ENCODE measurements at places on chromosomes 6 and 20. TPM values are rescaled to one million over a fixed set of nuclear protein-coding genes. Genes with fewer than 3 reads are reported as not detected.

DNA sequence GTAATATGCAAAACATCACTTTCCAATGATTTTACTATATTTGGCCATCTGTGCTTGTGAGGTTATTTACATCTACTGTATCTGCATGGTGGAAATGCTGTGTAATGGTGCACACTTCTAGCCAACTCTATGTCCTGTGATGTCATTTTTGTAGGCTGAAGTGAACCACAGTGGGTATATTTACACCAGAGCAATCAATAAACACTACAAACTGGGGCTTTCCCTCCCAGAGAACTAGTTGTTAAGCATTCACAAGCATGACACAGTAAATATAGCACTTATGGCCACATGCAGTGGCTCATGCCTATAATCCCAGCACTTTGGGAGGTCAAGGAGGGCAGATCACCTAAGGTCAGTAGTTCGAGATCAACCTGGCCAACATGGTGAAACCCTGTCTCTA, 4.9 kb downstream of the SLC22A2 start:
- DNase-seq = no peak

- no peak for DNase-seq
Measured at GRCh38 chr6:36139431-36139830, 9.1 kb downstream of the MAPK13 start.

- DNase-seq = no peak
Measured at GRCh38 chr20:47989957-47990356, 204.7 kb upstream of the SULF2 start.

DNA sequence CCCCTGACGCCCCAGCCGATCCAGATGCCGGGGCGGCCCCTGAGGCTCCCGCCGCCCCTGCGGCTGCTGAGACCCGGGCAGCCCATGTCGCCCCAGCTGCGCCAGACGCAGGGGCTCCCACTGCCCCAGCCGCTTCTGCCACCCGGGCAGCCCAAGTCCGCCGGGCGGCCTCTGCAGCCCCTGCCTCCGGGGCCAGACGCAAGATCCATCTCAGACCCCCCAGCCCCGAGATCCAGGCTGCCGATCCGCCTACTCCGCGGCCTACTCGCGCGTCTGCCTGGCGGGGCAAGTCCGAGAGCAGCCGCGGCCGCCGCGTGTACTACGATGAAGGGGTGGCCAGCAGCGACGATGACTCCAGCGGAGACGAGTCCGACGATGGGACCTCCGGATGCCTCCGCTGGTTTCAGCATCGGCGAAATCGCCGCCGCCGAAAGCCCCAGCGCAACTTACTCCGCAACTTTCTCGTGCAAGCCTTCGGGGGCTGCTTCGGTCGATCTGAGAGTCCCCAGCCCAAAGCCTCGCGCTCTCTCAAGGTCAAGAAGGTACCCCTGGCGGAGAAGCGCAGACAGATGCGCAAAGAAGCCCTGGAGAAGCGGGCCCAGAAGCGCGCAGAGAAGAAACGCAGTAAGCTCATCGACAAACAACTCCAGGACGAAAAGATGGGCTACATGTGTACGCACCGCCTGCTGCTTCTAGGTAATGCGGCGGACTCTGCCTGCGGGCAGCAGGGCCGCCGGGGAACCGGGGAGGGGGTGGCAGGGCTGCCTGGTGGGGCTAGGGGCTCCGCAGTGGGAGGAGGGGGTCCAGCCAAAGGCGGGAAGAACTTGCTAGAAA, 2.3 kb downstream of the GNAS start:
- DNase-seq = no peak

C4B gene
- total RNA-seq = 121 TPM

SLC22A3 gene
- total RNA-seq = 24.3 TPM

VAPB gene
- 54.6 TPM for total RNA-seq

GRCh38 chr6:133435065-133435728, 194.0 kb downstream of the EYA4 start:
- no peak for DNase-seq

DNA sequence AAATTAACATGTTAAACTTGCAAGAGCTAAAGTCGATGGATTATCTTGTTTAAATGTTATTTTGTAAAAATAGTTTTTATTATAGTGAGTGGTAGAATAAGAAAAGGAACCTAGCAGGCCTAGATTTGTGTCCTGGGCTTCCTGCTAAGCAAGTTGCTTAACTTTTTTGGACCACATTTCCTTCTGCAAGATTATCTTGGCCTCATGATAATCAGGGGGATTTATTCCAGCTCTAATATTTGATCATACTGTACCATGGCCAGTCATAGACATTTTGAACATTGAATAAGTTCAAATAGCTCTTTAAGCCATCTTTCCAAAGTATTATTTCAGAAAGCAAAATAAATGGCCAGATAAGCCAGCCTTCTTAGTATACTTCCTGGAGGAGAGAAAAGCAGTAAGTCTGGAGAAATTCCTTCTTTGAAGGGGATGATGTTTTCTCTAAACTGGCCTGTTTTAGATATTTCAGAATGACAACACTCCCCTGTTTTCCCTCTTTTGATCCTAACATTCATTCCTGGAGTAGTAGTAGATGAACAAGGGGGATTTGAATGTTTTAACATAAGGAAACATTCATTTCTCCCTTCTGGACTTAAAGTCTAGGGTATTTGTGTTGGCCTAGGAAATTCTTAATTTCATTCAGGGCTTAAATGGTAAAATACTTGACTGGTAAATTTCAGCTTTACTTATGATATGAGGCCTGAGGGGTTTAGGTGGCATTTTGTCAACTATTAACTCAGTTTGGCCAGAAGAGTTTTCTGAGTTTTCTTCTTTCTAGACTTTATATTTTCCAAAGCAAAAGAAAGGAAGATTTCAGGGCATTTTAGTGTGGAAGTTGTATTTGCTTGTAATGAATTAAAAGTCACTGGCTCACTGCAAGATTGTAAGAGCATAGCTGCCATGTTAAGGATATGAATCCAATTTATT, 108.8 kb upstream of the SCGN start:
- no peak for DNase-seq

GRCh38 chr6:123925350-123925749, 121.7 kb downstream of the NKAIN2 start:
- DNase-seq = no peak

NR2E1 gene
- total RNA-seq = not detected

GRCh38 chr20:4435671-4436455, 285.8 kb upstream of the PRND start:
- no peak for DNase-seq

All from posterior vena cava (tissue), 2 donors.